SK-MEL-5 (cell line): ENCODE measurements at places on chromosomes 16 and 17. TPM values are rescaled to one million over a fixed set of nuclear protein-coding genes. Genes with fewer than 3 reads are reported as not detected.
A peak's percentile ranks its signal among the peaks of the same experiment; 100 is the strongest.

Gene UMOD
- not detected in 2 replicates for total RNA-seq

DNA sequence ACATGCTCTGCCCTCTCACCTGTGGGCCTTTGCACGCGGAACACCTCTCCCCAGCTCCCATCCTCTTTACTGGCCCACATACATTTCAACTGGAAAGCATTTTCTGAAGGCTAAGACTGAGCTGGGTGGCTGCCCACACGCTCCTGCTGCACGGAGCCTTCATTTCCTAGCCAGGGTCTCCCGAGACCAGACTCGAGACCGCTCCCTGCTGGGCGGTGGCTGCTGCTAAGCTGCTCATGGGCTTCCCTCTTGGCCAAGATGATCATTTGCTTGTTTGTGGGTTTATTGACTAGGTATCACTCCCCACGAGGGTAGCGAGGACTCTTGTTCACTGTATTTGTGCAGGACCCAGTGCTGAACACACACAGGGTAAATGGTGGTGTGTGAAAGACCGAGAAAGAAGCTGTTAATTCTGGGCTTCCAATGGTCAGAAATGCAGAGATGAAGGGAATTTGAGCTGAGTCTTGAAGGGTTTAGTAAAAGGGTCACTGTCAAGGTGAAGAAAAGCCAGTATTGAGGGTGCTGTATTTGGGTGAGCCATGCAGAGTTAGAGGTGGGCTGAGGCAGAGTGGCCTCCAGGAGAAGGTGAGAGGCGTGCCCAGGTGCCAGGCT is 907 bp downstream of the TRAPPC2L start:
- peak; percentile 78 for DNase-seq

DNA sequence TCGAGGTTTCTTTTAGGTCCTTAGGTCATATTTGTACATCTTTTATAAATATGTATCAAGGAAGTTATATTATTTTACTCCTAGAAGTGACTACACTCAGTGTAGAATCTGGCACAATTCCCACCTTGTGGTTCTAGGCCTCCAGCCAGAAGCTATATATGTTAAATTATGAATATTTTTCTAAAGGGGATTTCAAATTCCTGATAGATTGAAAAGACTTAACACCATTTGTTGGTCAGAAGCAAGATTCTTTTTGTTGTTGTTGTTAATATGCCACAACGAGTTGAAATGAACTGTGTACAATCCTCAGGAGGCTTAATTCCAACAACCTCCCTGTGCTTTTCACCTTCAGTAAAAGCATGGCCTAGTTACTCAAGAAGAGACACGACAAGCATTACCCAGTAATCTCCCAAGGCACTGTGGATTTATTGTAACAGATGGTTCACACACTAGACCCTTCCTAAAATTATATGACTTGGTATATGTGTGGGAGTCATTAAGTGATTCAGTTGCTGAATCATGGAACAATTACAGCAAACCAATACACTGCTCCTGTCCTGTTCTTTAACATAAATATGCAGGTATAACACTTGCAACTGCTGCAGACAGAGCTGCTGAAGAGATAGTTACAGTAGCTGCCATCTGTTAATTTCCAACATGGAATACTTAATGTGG is 964.4 kb upstream of the GOT2 start:
- no peak for DNase-seq

DNA sequence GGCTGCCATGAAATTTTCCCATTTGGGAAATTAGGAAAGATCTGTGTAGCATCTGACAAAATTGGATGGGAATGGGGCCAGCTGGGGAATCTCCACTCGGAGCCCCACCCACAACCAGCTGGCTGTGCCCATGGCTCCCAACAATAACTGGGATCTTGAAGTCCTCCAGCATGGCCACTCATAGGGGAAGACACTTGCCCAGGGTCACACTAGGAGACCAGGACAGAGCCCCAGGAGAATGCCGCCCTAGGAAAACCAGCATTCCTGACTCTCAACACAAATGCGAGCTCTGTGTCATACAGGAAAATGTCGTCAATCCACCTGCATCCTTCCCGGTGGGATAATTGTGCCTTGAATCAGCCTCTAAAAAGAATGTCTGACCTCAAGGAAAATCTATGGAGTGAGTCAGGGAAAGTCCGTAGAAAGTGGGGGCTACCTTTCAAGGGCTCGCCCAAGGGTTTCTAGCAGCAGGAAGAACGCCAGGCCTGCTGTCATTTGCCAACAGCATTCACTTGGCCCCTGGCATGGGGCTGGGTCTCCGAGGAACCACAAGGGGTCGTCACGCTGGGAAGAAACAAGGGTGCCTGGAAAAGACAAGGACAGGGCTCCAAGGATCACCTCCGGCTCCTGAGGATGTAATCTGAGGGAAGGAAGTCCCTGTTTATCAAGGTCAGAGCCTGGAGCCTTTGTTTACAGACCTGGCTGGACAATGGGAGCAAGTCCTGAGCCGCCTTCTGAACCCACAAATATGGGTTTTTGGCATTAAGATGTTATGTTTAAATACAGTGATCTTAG is 15.9 kb downstream of the CDH5 start:
- DNase-seq = no peak

DNA sequence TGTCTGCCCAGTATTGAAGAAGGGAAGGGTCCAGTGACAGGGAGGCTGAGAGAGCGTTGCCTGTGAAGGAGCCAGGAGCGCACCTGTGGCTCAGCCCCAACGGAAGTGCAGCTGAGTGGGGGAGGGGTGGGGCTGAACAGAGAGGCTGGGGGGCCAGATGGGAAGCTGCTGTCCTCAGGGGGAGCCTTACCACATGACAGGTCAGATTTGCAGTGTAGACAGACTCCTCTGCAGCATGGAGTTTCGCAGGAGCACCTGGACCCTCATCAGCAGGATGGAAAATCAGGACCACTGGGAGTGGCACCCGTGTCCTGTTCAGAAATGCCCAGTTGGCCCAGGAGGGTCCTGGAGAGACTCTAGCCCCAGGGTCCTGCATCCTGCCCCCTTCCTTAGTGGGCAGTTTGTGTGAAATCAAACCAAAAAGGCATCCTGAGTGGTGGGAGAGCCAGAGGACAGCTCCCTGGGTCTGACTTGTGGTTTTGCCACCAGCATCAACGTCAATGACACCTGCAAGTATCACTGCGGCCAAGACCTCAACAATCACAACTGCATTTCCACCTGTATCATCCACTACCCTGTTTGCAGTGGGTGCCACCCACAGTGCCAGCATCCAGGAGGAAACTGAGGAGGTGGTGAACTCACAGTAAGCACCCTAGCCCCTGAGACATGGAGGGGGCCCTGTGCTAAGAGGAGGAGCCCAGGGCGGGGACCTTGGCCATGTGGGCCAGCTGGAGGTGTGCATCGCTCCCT is 7.8 kb downstream of the CD300A start:
- DNase-seq = no peak

Gene DPEP2
- not detected in 2 replicates for total RNA-seq

Gene CPNE7
- total RNA-seq = 0.58 TPM in 1 of 2 replicates, not detected in the other

Gene SNAI3
- total RNA-seq = not detected in 2 replicates

Gene DNAAF1
- 0.16 and 0.63 TPM in 2 replicates for total RNA-seq

- DNase-seq = no peak
Measured at GRCh38 chr16:27995378-27995777, 68.1 kb downstream of the GSG1L start.

Gene KRTAP1-1
- not detected in 2 replicates for total RNA-seq

GRCh38 chr16:1768767-1769401 is 2.5 kb downstream of the NME3 start:
- DNase-seq = no peak

DNA sequence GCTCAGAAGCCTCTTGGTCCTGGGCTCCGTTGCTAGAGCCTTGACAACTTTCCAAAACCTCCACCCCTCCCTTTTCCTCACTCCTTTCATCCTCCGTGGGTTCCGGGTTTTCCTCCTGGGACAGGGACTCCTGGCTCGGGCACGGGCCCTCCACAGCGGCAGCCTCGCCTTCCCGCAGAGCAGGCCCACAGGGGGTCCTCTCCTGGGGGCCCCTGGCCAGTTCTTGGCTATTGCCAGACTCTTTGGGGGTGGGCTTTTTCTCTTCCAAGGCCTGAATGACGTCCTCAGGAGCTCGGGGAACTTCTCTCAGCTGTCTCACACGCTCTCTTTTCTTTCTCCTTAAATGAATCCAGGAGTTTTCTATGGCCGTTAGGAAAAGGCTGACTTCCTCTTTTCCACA is 19.3 kb upstream of the MNT start:
- no peak for DNase-seq

Gene GP1BA
- not detected in 2 replicates for total RNA-seq

DNA sequence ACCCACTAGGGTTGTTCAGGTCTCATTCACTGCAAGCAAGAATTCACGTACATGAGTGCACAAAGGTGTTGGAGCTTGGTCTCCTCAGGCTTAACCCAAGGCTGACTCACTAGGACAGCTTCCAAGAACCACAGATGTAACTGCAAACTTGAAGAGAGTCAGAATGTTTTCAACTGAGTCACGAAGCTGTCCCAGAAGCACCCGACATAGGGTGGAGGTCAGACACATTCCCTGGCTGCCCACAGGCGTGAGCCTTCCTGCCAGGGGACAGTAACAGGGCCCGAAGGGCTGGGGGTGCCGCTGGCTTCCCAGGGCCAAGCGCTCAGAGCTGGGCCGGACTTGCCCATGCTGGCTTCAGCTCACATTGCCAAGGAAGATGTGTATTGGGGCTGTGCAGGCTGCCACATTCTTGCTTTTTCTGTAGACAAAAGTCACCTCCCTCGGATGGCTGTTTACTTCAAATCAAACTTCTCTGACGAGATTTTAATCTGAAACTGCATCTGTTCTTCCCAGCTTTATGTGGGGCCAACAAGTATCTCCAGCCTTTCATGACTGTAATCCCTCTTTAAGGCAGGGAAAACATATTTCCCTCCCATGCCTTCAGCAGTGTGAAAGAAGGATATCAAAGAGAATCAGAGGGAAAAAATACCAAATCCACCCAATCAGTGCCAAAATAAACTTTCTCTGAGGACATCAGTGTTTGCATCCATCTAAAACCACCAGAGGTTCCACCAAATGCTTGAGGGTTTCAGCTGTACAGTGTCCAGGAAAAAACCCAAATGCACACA is 14.3 kb downstream of the CMTM3 start:
- no peak for DNase-seq

GRCh38 chr16:53433930-53434376 is 318 bp upstream of the RBL2 start:
- DNase-seq = no peak
